ENCODE measurements at places on chromosomes 16 and 17. TPM values are rescaled to one million over a fixed set of nuclear protein-coding genes. Genes with fewer than 3 reads are reported as not detected.

DNA sequence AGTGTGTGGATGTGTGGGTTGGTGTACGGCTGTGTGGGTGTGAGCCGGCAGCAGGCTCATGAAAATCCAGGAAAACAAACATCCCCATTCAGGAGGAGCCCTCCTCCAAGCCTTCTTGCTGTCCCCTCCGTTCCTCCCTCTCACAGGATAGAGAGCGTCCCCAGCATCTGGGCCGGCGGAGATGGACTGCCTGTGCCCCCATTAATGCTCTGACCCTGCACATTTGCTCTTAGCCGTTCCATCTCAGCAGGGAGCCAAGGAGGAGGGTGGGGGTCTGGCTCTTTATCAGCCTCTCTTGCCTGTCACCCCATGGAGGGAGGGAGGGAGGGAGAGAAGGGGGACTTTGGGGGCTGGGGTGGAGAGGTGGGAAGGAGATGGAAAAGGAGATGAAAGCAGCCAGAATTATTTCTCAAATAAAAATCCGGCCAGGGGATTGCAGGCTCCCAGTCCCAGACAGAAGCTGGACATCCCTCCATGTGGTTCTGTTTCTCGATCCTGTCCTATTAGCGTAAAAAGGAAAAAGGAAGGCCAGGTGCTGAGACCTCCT, 240.0 kb upstream of the ZFHX3 start:
- no peak for DNase-seq

DNA sequence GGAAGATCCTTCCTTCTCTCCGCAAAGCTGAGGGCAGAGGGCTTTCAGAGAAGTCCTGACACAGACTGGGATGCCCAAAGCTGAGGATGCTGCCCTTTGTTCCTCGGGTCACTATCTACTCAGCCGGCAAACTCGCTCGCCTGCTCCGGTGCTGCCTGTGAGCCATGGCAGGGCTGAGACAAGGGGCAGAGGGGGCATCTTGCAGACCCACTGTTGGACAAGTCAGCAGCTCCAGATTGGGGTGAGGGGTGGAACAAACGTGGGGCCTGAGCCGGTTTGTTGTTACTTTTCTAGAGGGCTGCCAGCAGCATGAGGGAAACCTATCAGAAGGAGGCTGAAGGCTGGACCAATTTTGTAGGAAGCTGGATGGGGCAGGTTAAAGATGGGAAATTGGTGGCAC, 47.1 kb upstream of the PIK3R6 start:
- DNase-seq: no peak

DNA sequence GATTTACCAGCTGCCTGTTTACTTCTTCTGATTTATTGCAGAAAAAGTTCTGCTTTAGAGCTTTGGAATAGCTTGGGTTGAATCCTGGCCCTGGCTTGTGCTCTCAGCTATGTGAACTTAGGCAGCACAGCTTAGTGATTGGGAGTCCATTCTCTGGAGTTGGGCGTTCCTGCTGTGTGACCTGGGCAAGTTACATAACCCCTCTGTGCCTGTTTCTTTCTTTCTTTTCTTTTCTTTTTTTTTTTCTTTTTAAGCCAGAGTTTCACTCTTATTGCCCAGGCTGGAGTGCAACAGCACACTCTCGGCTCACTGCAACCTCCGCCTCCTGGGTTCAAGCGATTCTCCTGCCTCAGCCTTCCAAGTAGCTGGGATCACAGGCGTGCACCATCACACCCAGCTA, 51.5 kb upstream of the AQP8 start:
- no peak for DNase-seq

DNA sequence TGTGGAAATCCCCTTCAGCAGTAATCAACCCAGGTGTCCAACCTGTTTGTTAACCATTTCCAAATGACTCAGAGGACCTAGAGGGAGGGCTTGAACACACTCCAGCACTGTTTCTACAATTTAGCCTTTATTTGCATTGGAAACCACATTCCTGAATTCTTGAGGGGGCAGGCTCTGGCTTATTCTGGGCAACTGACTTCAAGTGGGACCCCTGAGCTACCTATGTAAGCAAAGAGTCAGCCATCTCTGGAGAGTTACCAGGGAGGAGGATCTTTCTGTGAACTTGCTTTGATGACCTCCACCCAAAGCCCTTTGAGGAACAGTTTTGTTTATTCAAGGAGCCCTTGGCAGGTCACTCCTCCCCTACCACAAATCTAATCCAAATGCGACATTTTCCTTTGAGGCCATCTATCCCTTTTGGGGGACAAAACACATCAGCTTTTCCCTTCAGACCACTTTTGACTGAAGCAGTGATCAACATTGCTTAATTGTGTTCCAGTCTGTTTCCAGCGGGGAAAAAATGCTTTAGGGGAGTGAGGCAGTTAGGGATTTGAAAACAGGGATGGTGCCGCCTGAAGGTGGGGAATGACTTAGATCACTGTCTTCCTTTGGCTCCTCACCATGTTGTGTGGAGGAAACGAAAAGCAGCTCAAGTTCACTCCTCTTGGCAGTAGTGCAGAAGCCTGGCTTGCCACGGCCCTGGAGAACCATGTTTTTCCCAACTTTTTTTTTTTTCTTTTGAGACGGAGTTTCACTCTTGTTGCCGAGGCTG, 46.2 kb downstream of the TUBD1 start:
- DNase-seq: peak; percentile 86

The TMC7 gene
- total RNA-seq: 0.51 TPM

The RBL2 gene
- 48.2 TPM for total RNA-seq

- no peak for DNase-seq
These were observed 41.4 kb upstream of the PIRT start for GRCh38 chr17:10879190-10879836.

GRCh38 chr17:37527249-37527851, 37.7 kb downstream of the DUSP14 start:
- DNase-seq: peak; percentile 69

GRCh38 chr16:58332997-58333700, 38.3 kb upstream of the PRSS54 start:
- no peak for DNase-seq

- DNase-seq: no peak
These were observed 178.2 kb upstream of the RPH3AL start for GRCh38 chr17:530851-531250.

DNA sequence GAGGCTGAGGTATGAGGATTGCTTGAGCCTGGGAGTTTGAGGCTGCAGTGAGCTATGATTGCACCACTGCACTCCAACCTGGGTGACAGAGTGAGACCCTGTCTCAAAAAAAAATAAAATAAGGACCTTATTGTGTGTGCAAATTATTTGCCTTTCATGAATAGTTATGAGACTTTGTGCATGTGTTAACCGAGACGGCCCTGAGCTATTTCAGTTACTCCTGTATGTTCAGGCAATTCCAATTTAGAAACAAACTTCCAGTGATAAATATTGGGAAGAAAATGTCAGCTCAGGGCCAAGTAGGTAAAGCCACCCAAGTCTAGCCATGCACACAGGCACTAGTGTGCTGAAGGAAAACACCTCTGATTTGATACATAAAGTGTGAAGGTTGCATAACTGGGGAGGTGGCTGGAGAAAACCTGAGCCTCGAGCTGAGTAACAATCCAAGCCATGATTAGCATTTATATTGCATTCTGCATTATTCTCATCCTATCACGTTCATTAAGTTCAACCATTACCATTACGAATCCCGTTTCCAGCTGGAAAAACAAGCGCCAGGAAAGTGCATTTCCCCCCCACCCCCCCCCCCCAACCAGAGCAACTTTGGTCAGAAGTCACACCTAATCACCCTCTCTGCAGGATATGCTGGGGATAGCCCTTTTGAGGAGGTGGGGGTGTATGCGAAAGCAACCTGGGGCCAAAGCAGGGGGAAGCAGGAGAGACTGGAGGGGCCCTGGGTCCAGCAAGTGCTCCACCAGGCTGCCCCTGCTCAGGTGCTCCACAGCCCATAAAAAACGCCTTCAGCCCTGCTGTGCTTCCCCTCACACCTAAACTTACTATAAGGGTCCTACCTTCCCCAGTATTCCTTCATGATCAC, 18.6 kb upstream of the ENDOV start:
- no peak for DNase-seq

- peak; percentile 53 for DNase-seq
These were observed 229.4 kb upstream of the CACNG5 start for GRCh38 chr17:66605541-66605940.

DNA sequence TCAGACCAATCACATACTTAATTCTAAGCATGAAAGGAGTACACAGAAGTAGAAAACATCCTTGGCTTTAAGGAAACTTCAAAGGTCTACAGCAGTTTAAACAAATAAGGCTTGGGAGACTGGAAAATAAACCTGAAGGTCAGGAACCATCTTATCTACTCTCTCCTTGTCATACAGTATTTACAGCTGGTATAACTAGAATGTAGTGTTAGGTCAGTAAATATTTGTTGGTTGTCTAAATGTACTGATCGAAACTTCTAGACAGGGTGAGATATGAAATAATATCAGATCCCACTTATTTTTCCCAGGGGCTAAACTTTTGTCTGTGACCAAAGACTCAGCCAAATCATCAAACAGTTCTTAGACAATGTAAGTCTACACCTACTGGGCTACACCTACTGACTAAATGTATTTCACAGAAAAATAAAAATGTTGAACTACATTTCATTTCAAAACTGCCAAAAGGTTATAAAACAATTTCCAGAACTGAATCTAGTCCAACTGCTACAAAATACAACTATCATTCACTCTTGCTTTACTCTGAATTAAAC, 27.1 kb upstream of the TMEM97 start:
- no peak for DNase-seq

- no peak for DNase-seq
These were observed 20.3 kb downstream of the KPNB1 start for GRCh38 chr17:47670064-47670463.

DNA sequence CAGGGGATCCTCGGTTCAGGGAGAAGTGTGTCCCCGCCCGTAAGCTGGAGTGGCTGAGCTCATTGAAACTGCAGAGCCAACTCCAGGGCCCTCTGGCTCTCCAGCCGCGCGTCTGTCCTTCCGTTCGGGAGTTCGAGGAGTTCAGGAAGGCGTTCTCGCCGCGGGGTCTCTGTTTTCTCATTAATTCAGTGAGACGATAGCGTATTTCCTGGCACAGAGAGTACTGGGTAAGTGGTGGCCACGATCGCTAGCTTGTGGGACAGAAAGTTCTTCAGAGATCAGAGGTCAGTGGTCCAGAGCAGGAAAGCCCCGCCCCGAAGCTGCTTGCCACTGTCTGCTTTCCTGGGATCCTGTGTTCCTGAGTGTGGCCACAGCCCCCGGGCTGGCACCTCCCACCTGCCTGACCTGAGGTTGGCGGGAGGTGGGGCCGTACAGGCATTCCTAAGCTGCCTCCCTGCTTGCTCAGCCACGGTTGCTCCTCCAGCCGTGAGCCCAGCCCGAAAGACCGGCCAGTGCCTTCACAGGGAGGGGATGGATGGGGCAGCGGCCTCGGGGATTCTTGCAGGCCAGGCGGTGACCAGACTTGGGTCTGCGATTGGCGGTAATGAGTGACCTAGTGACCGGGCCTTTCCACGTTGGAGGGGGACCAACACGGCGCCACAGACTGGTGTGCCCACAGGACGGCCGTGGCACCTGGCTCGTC, 8.9 kb downstream of the BAIAP2 start:
- peak; percentile 89 for DNase-seq

The TEKT5 gene
- total RNA-seq: 0.26 TPM

DNA sequence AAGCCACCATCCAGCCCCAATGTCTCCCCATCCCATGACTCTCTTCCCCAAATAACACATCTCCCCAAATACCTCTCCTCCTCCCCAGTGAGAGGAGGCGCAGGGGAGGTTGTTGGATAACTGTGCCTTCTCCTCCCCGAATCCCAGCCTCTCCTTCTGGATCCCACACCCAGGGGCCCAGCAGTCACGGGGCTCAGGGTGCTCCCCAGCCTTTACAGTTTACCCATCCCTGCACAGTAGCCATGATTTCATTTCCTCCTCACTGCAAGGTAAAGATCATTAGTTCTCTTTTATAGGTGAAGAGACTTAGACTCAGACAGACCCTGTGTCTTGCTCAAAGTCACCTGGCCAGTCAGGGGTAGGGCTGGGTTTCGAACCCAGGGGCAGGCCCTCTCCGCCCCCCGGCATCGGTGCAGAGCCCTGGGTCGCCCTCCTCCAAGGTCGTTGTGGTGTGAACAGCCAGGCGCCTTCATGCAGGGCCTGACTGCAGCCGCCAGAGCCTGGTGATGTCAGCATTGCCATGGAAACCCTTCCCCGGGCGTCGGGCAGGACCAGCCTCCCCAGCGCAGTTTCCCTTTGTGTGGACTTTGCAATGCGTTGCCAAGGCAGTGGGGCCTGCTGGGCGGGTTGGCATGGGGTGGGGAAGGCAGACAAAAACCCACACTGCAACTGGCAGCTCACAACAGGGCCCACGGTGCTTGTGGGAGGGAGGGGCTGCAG, 53.3 kb upstream of the TOB1 start:
- DNase-seq: peak; percentile 79

The HCRT gene
- not detected for total RNA-seq

The DOC2B gene
- total RNA-seq: not detected

- DNase-seq: no peak
These were observed 43.1 kb upstream of the GSG1L start for GRCh38 chr16:28106467-28107215.

The RPS6KB1 gene
- 21.3 TPM for total RNA-seq

DNA sequence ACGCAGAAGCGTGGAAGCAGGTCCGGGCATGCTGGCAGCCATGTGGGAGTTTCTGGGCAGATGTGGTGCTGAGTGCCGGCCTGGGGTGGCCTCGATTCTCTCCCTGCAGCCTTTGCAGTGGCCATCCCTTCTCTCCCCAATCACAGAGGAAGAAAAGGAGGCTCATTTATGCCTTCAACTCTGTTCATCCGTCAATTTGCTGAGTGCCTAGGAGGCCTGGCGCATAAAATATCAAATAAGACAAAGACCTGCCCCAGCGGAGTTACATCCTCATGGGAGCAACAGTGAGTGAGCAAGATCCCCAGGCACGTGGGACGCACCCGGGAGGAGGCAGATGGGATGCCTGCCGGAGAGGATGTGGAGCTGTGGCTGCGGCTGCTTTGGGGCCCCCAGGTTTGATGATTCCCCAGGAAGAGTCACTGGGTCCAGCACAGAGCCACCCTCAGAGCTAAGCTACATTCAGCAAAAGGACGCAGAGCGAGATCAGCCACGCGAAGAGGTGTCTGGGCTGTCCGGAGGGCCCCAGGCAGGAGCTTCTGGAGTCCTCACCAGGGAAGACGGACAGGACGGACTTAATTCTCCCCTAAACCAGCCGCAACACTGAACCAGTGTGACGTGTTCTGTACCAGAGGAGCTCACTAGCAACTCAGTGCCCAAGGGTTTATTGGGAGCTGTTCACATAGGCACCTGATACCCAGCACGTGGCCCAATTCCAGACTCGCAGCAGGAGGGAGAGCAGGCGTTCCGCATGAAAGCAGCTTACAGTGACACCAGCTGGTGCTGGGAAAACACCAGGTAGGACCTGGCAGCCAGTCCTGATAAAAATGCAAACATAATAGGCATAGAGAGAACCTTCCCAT, 11.3 kb downstream of the CA5A start:
- DNase-seq: no peak

- DNase-seq: no peak
These were observed 163.0 kb upstream of the CDH5 start for GRCh38 chr16:66203476-66203875.

All from fibroblast of lung (primary cell).